ENCODE measurements at places on chromosomes 13 and 19.

DNA sequence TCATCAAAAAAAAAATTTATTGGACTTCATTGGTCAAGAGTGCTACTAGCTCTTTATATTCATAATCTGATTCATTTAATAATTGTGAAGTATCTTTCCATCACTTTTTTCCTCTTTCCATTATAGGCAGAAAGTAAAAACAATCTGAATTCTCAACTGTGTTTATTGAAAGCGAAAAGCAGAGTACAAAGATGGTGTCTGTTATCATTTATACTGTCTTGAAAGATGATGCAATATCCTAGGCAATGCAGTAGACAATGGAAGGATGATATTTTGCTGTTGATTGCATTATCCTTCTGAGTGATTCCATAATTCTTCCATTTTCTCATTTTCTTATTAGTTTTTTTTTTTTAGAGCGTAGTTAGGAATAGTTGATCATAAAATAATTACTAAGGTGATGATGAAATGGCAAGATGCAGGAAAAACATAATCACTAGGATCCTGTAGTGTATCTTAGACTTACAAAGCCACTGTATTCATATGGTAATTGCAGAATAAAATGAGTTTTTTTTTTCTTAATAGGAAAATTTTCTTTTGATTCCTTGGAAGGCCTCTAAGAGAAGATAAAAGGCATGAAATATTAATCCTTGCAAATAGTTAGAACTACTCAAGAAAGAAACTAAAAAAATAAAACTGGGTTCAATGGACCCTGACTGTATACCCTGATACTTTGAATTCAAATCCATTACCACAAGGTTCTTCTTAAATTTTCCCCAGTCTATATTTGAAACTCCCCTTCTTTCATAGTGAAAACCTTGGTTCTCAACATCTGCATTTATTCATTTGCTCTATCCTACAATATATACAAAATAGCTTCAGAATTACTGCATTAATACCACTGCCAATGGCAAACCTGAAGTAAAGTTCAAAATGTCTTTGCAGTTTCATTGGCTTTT, 11.6 kb downstream of the URI1 start:
- DNase-seq: no peak

DNA sequence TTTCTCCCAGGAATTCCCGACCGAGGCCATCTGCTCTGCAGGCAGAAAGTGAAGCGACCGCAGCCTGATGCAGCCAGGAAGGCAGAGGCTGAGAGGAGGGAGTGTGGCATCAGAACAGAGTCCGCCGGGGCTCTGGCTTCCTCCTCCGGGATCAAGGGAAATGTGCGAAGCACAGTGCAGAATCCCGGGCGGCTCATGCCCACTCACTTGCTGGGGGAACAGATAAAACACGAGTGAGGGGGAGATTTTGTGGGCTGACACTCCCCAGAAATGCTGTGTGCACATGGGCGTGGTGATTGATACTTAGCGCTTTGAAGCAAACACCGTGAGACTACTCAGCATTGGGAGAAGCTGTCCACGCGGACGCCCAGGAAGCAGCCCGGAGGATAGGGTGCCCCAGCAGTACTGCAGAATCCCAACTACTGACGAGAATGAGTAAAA, 75.3 kb upstream of the POMP start:
- no peak for DNase-seq

DNA sequence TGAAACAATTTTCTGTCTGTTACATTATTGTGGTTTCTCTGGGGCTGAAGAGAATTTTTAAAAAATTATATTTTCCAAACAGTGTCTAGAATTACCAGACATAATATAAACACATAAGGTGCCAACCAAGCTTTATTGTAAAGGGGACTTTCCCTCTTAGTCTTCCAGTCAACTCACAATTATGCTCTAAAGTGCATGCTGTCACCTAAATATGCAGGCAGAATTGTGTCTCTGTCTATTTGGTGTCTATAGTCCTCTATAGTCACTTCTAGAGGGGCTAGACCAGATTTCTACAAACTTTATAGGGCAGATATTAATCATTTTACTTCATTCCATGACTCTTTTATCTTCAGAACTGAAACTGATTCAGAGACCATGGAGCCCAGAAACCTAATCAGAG, 12.8 kb downstream of the ZNF254 start:
- DNase-seq: no peak

GRCh38 chr19:49118565-49119410, at the start of gene C19orf73:
C19orf73 (minus strand) TSS chr19:49119143; CDS start chr19:49119022, 121 bp downstream.
- peak; percentile 94 for DNase-seq

GRCh38 chr19:38658462-38659306, 11.2 kb downstream of the ACTN4 start:
- DNase-seq: peak; percentile 74

GRCh38 chr19:4266253-4267000, 12.6 kb upstream of the SHD start:
- no peak for DNase-seq

DNA sequence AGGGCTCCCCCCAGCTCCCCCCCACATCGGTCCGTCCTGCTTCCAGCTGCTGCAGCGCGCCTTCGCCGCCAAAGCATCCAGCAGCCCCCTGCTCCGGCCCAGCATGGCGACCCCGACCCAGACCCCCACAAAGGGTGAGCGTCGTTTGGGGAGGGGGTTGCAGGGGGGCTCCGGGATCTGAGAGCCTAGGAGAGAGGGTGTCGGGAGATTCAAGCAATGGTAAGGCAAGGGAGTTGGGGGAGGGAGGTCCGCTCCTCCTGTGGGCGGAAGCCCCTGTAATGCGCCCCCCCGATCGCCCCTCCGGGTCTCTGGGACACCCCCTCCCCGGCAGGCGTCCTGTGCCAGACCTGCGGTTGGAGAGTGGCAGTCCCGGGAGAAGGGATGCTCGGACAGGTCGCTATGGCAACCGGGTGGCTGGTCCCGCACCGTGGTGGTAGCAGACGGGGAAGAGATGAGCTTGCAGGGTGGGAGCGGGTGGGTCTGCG, at the start of gene FXYD7:
Gene FXYD7, plus strand, starts transcription at position 25 of the 485 bp plus-strand sequence. Its CDS starts 79 bp downstream, at position 104.
- no peak for DNase-seq

DNA sequence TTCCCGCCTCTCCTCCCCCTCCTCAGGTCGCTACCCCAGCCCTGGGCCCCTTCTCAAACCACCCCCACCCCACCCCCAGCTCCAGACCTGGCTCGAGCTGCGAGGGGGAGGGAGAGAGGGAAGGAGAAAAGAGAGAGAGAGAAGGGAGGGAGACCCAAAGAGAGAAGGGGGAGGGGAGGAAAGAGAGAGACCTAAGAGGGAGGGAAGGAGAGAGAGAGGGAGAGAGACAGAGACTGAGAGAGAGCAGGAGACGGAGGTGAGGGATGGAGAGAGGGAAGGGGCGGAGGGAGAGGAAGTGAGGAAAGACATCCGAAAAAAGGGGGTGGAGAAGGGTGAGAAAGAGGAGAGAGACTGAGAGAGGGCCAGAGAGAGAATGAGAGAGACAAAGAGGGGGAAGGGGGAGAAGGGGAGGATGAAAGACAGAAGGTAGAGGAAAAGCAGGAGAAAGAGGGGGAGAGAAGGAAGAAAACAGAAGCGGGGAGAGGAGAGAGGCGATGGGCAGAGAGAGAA, 2.0 kb upstream of the SPACA6 start:
- DNase-seq: no peak

- DNase-seq: peak; percentile 71
These were observed 1599.6 kb downstream of the SLITRK5 start for GRCh38 chr13:89270736-89271135.

- no peak for DNase-seq
These were observed 1399.4 kb downstream of the EFNB2 start for GRCh38 chr13:105135852-105136615.

GRCh38 chr13:79898202-79898826, 417.4 kb downstream of the NDFIP2 start:
- DNase-seq: no peak

DNA sequence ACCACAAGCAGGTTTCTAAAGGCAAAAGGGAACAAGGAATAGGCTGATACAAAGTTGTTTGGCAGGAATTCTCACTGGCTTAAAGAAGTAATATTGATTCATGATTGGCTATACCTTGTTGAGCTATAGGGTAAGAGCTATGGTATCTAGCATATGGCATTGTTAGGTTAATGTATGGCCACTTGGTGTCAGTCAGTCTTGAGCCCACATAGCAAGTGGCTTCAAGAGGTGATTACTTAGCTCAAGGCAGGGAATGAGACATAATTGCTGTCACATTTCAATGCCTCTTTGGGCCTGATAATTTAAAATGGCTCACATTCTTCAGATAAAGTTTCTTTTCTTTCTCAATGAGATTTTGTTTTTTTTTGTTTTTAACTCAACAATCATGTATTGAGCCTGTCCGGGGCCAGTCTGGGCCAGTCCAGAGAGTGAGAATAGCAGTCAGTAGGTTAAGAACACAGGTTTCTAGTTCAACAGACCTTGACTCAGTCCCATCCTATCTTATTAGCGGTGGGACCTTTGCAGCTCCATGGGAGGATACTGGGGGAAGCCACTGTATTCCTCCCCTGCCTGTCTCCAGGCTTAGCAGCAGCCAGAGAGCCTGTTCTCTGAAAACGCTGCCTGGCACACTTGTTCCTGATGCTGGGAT, 45.8 kb upstream of the RCBTB2 start:
- DNase-seq: no peak

- DNase-seq: no peak
These were observed 3.6 kb upstream of the HAS1 start for GRCh38 chr19:51727349-51727880.

- peak; percentile 56 for DNase-seq
These were observed 671 bp upstream of the SLC46A3 start for GRCh38 chr13:28719227-28720055.

- peak; percentile 70 for DNase-seq
These were observed 161.4 kb downstream of the EFNB2 start for GRCh38 chr13:106373989-106374572.

DNA sequence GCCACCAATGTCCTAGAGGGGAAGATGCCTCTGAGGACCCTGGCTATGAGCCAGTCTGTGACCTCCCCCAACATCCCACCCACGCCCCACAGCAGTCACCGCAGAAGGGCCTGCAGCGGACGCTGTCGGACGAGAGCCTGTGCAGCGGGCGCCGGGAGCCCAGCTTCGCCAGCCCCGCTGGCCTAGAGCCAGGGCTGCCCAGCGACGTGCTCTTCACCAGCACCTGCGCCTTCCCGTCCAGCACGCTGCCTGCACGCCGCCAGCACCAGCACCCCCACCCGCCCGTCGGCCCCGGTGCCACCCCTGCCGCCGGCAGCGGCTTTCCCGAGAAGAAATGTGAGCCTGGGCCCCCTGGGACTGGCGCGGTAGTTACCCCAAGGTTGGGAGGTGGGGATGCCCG, 30.6 kb downstream of the DPF1 start:
- DNase-seq: no peak

DNA sequence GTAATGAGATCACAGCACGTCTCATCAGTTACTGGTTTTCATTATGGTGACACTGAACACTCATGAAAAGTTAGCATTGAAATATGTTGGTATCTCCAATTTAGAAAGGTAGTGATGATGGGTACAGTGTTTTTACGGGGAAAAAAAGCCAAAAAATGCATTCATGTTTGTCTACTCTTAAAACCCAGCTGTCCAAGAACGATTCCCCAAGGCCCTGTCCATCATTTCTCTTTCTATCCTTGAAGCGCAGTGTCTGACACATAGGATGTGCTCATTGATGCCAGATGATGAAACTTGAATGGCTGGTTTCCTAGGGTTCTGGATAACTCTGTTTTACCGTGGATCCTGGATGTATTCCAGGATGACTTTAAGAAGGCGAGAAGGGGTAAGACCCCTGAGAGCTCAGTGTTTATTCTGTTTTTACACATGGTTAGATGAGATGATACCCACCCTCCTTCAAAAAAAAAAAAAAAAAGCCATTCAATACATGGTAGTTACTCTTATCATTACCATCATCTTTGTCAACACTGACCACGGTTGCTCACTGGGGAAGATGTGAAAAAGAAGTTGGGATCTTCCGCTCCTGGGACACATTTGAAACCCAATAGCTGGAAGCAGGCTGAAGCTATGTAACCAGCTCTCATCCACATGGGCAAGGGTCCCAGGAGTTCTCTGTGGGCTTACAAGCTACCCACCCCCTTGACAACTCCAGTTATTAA, 22.5 kb downstream of the SERP2 start:
- DNase-seq: peak; percentile 38

DNA sequence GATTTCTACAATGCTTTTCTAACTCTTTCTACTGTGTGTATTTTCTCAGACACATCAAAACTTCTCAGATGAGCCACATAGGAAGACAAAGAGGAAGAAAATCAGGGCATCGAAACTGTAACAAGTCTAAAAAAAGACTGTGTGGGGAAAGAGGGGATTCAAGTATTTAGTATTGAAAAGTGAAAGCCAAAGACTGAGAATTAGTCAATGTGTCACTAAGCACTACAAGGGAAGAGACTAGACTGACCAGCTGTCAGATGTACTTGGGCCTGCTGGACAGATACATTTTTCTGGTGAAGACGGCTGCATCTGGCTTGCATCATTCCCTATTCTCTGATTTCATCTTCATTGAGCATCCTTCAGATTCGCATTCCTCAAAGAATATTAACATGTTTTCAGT, 25.4 kb downstream of the COMMD6 start:
- no peak for DNase-seq

DNA sequence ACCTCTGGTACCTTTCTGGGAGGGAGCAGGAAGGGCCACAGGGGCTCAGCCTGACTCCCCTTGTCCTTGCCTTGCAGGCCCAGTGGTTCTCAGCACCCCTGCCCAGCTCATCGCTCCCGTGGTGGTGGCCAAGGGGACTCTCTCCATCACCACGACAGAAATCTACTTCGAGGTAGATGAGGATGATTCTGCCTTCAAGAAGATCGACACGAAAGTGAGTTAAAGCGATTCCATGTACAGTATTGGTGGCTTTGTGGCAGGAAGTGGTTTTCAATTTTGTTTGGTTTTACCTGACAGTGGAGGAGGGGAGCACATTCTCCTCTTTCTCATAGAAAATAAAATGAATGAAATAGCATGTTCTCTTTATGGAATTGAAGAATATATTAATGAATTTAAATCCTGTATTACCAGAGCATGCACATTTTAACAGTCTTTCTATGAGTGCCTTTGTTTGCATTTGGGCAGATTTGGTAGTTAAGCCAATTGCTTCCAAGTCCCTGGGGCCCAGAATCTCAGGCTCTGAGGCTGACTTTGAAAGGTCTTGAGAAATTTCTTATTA, 4.1 kb downstream of the MAB21L1 start:
- no peak for DNase-seq

- peak; percentile 37 for DNase-seq
These were observed 66.8 kb upstream of the RAP2A start for GRCh38 chr13:97367016-97367822.

DNA sequence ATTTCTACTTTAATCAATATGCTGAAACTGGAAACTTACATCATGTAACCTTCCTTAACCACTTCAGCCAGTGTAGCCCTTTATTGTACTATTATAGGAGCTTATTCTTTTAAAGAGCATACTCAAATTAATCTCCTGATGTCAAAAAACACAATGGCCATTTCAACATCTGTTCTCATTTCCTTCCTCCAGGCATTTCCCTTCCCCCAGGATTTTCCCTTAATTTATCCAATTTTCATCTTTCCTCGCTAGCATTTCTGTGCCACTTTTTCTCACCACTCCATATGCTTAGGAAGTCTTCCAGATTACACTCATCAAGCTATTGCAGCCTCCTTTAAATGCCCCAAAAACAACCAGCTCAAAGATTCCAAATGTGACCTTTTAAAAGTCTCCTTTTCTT, 265.0 kb downstream of the PCDH9 start:
- no peak for DNase-seq

GRCh38 chr19:29690842-29691241, 24.2 kb downstream of the C19orf12 start:
- no peak for DNase-seq
